ENCODE measurements at places on chromosomes 2 and 18.

DNA sequence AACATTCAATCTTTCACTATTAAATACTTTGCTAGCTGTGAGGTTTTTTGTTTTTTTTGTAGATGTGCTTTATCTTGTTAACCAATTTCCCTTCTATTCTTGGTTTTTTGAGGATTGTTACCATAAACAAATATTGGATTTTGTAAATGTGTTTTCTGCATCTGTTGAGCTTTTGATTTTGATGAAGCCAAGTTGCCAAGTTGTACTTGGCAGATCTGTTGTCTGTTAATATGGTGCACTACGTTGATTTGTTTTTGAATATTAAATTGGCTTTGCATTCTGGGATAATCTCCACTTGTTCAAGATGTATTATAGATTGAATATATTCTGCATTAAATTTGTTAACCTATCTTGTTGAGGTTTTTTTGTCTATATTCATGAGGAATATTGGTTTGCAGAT, 114.6 kb downstream of the VWA3B start:
- no peak for DNase-seq

GRCh38 chr2:69084492-69084891, 71.5 kb downstream of the ANTXR1 start:
- no peak for DNase-seq

DNA sequence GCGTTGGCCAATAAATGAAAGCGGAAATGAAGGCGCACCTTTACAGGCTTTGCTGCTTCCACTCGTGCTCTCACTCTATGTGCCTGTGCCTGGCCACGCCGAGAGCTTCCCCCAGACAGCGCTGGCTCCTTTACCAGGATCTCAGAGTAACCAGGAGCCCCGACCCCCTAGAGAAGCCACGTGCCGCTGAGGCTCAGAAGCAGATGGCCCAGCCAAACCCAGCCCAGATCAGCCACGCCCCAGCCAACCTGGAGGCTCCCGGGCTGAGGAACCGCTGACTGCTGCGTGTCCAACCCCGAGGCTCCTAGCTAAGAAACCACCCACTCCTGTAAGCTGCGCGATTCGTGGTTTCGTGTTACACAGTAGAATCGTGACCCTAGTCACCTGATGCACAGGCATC, 199.3 kb downstream of the NCK2 start:
- no peak for DNase-seq

- DNase-seq, result no peak
Observed at GRCh38 chr2:211401328-211401727, 844.9 kb downstream of the CPS1 start.

DNA sequence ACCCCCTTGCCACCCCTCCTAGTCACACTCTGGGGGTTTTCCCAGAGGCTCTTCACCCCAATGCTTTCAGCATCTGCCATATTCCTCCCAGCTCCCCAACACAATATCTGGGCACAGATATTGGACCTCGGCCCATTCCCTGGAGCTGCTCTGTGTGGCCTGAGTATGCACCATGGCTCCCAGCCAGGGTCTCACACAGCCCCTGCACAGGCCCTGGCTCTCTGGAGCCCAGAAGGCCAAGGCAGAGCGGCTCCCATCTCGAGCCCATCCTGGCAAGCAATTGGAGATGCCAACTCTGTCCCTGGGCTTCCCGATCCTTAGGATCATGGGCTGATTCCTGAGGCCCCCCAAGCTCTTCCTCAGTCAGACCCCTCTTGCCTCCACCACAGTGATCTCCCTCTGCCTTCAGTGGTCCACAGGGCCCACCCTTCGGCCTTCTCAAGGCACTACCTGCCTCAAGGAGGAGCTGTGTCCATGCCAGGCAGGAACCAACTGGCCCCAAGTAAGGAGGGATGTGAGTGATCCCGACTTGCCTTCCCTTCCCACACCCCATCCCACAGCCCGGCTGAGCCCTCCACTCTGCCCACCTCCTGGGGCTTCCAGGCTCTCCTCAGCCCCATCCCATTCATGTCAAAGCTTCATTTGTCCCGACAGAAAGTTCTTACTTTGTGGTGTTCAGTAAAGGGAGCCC, 62.7 kb downstream of the ADD2 start:
- no peak for DNase-seq

- DNase-seq, result no peak
Observed at GRCh38 chr2:237497838-237498186, 10.8 kb downstream of the MLPH start.

GRCh38 chr2:20561637-20562454, 89.1 kb downstream of the HS1BP3 start:
- DNase-seq, result no peak

DNA sequence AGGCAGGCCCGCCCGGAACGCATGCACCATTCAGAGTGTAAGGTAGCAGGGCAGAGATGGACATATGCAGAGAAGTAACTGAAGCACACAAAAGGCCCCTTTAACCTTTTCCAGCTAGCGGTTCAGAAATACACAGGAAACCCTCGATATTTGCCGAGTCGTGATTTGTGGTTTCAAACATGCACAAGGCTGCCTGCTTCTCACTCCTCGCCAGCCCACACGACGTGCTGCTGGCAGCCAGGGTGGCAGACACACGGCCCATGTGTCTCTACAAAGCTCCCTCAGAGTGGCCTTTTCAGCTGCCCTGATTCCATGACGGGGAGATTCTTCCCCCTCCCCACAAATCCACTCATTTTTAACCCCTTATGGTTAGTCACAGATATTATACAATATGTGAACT, 23.6 kb downstream of the ZBTB7C start:
- no peak for DNase-seq

GRCh38 chr2:42132191-42132965, 36.8 kb upstream of the EML4 start:
- no peak for DNase-seq

GRCh38 chr2:235592836-235593235, 99.0 kb downstream of the AGAP1 start:
- no peak for DNase-seq

Data from activated gamma-delta T cell treated with Interleukin-2 at 50 U/mL for 16 hours (primary cell).